NCI-H526 treated with DMSO at 0.1 percent for 48 hours (cell line): ENCODE measurements at places on chromosomes 6 and 20.
A peak's percentile ranks its signal among the peaks of the same experiment; 100 is the strongest.

DNA sequence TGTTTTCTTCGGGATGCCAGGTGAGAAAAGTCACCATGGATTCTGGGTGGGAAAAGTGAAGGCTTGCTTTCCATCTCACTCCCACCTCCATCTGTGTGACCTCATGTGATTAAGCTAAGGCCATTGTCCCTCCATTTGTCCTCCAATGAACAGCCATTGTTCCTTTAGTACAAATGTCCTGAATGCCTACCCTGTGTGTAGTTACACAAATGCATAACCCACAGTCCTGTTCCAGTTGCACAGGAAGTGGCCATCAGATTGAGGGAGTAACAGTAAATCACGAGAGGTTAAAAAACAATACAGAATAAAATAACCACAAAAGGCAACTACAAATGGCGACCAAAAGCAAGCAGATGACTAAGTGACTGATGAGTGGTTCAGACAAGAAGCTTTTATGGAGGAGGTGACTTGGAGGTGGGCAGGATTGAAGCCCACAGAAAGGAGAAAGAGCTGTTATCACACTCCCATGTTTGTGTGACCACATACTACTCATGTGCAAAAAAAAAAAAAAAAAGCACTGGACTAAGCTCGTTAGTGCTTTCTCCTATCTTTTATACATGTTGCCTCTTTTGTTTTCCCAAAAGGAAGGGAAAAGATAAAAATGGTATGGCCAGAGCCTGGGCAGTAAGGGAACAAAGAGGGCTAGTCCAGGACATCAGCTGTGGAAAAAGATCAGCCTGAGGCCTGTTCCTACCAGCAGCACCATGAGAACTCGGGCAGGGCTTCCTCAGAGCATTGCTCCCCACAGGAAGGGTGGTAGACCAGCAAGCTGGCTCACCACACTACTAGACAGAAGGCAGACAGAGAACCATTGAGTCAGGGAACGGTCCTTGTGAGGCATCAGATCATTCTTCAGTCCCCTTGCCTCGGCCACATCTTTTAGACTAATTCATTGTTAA lies 111.0 kb downstream of the TFAP2A start:
- DNase-seq, result no peak

DNA sequence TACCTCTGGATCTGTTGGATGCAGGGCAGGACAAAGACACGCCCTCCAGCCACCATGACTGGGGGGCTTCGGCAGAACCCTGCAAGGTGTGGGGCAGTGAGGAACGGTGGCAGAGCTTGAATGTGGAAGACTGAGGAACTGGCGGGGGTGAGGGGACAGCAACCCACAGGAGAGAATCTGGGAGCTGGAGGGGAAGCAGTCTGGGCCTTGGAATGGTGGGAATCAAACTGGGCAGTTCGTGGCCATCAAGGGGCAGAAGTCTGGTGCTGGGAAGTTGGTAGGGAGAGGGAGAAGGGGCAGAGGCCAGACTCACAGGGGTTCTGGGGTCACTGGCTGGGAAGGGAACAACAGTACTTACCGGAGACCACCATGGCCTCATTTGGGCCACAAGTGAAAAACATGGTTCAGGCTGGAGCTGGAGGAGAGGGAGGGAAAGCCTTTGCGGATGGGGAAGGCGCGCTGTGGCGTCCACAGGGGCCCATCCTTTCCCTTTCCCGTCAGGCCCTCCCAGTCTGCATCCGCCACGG lies 635 bp downstream of the FLOT1 start:
- DNase-seq, result no peak

DNA sequence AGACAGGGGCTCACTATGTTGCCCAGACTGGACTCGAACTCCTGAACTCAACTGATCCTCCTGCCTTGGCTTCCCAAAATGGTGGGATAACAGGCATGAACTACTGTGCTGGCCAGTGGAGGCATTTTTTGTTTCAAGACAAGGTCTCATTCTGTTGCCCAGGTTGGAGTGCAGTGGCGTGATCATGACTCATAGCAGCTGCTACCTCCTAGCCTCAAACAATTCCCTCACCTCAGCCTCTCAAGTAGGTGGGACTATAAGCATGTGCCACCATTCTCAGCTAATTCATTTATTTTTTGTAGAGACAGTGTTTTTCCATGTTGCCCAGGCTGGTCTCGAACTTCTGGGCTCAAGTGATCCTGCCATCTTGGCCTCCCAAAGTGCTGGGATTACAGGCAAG lies 17.2 kb downstream of the ENPP3 start:
- DNase-seq, result no peak

GRCh38 chr6:116884530-116884929 lies 7.5 kb downstream of the RFX6 start:
- DNase-seq, result no peak

- DNase-seq, result no peak
These were observed 204.8 kb downstream of the ADGB start for GRCh38 chr6:146803601-146804000.

DNA sequence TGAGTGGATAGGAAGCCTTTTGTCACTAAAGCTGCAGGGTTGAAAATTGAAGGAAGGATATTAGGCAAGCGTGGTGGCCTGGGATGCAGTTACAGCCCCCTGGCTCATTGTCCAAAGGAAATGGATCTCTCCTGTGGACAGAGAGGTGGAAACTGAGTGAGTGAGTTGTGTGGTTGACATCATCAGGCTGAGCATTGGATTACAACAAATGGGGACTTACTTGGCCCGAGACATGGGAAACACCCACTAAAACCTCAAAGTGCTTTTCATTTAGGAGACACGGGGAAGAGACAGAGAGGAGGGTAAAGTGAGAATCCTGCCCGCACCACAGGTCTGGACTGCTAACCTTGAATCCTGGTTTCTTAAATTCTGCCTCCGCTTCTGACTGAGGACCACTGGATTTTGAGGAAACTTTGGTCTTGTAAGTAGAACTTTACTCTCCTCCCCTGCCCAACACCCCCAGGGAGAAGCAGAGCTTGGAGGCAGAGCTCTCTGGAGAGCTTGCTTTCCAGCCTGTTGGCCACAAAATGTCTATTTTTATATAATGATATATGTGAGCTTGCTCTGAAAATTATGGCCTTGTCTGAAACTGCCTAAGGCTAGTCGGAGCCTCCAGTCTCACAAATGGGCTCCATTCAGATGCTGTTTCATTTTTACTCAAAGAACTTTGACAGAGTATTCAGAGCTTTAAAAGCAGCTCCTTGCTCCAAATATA lies at the start of gene PKIG:
Gene PKIG (plus strand): TSS at position 269 of the 715 bp plus-strand sequence. CDS start 31,978 bp downstream, outside the sequence.
- DNase-seq, result no peak

DNA sequence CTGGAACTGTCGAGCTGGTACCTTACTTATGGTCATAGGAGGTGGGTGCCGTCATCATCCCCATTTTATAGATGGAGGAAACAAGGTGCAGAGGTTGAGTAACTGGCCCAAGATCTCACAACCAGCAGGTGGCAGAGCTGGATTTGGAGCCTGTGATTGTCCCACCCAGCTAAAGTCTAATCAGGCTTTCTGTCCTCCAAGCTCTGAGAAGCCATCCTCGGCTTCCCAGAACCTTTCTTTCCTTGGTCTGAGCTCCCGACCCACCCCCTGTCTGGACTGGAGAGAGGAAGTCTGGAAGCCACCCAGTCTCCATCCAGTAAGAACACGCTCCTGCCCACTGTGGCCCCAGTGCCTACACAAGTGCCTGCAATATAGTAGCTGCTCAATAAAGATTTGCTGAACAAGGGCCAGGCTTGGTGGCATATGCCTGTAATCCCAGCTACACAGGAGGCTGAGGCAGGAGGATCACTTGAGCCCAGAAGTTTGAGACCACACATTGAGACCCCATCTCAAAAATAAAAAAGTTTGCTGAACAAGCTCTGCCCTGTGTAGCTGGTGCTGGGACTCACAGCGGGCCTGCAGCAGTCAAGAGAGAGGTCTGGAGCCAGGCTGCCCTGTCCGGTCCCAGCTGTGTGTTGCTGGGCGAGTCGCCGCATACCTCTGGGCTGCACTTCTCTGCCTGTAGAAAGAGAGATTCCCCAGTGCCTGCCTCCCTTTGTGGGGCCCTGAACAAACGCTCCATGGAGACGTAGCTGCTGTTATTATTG lies 32.5 kb upstream of the DLGAP4 start:
- no peak for DNase-seq

- DNase-seq, result no peak
These were observed 12.6 kb downstream of the SYNJ2 start for GRCh38 chr6:157994125-157994795.

GRCh38 chr20:18634501-18634900 lies 46.6 kb downstream of the DTD1 start:
- no peak for DNase-seq

DNA sequence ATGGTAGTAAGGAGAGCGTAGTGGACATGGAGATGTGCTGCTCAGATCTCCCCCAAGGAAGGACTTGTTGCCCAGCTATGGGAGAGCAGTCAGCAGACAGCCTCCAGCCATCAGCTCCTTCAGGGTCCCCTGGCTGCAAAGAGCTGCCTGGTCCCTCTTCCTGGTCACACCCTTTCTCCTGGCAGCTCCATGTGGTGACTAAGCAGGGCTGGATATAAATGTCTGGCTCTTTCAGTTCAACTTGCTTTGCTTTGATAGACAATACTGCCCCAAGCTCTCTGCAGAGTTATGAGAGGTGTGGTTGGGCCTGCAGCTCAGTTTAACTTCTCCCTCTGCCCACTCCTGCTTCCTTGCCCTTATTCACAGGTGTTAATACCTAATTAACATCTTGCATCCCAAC lies 64.1 kb upstream of the DDR1 start:
- DNase-seq, result no peak

DNA sequence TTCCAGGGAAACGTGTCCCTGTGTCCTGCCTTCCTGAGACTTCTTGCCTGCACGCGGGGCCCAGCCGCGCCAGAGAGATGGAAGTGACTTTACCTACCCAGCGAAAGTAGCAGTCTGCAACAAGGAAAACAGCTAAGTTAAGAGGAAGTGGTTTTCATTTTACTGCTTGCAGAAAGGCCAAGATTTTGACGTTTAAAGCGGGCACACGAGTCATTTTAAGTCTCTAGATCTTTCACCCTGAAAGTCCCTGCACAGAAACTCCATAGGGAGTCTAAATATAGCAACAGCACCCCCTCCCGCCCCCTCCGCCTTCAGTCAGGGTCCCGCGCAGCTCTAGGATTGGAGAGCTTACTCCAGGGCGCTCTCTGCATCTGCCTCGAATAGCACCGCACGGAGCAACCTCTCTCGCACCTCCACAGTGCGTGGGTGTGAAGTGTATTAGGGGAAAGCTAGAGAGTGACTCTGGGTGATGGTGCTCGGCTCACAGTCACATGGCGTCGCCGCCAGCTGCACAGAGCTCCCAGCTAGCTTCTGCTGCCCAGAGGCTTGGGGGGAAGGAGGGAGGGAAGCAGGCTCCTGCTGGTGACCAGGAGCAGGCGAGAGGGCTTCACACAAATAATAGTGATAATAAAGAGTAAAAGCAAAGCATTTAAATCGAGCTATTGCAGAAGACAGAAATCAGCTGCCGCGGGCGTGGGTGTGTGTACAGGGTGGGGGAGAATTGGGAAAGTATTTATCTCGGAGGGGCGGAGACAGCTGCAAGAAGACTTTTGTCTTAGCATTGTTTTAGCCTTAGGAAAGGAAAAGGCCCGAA lies 1.8 kb upstream of the KCNQ5 start:
- peak; percentile 26 for DNase-seq

DNA sequence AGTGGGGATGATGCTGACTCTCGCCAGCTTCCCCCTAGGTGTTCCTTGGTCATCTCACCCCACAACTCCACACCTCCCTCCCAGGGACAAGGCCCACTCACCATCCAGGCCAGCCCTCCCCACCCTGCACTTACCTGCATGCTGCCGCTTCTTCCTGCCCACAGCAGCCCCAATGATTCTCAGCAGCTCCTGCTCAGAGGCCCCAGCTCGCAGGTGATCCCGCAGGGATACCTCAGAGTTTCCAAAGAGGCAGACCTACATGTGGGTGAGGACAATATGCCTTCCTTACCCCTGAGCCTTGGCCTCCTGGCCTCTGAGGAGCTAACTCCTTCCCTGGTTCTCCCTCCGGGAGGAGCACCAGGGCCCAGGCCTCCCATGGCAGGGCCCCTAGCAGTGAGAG lies 24.6 kb downstream of the MOCS1 start:
- no peak for DNase-seq

GRCh38 chr6:87099472-87099871 lies 4.6 kb upstream of the CGA start:
- no peak for DNase-seq

GRCh38 chr6:996271-996852 lies 303.4 kb upstream of the EXOC2 start:
- DNase-seq, result no peak

DNA sequence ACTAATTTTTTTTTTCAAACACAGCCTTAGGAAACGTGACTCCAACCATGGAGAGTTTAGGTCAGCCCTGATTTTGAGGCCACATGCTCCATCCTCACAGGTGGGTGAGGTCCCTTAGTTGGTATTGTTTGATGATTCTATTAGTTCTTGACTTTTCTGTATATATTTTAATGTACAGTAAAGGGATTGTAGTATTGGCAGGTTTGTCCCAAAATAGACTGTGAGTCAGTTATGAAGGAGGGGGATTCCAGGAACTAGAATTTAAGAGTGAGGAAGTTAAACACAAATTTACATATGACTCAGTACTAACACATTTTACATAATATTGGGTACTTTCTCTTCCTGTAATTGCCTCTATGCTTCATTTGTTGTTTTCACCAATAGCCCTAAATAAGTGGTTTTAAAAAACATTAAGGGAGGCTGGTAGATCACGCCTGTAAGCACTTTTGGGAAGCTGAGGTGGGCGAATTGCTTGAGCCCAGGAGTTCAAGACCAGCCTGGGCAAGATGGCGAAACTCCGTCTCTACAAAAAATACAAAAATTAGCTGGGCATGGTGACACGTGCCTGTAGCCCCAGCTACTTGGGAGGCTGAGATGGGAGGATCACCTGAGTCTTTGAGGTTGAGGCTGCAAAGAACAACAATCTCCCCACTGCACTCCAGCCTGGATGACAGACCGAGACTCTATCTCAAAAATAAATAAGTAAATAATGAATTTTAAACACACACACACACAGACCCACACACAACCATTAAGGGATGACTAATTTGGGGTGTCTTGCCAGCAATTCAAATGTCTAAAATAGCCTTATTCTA lies 81.8 kb downstream of the SGK1 start:
- no peak for DNase-seq

DNA sequence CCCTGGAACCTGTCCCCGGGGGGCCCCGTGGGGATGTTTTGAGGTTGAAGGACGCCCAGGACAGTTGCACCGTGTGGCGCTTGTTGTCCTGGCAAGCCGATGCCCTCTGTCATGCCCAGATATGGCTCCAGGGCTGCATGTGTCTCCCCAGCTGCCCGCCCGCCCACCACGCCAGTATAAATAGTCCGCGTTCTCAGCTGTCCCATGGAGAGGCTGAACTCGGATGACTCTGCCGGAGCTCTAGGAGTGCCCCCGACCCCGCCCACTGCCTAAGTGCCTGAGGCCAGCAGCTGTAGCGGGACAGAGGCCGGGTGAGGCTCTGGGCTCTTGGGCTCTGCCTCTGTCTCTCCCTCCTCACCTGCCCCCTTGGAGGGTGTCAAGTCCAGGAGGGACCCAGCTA lies 83.0 kb upstream of the GATA5 start:
- no peak for DNase-seq

GRCh38 chr6:104956731-104957294 lies at the start of gene LIN28B:
Gene LIN28B, plus strand, starts transcription at chr6:104957107. Its CDS starts 144 bp downstream, at chr6:104957251.
- DNase-seq, result peak; percentile 35

- no peak for DNase-seq
These were observed 147.9 kb upstream of the BTBD3 start for GRCh38 chr20:11769825-11770224.
